Esophagus squamous epithelium (tissue), 5 donors: ENCODE measurements at places on chromosomes 11 and 22.

- no peak for DNase-seq
These were observed 33.9 kb upstream of the CXCR5 start for GRCh38 chr11:118849825-118850224.

DNA sequence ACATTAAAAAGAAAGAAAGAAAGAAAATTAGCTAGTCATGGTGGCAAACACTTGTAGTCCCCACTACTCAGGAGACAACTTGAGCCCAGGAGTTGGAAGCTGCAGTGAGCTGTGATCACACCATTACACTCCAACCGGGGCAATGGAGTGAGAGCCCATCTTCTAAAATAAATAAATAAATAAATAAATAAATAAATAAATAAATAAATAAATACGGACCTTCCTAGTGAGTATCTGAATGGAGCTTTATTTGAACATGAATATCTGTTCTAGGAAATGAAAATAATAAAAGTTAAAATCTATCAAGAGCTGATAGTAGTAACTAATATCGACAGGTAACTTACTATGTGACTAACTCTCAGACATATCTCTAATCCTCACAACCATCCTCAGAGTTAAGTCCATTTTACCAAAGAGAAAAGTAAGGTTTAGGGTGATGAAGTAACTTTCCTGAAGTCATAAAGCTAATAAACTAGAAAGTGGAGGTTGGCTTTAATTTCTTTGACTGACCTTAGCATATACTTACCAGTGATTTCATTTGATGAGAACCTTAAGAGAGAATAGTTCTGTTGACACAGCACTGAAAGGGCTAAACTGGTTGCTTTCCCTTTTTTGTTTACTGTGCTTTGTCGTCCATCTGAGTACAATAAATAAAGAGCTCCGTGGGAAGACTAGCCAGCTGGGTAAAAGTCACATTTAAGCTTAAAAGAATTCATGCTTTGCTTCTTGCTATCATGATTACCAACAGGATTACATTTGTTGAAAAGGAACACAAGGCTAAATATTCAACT is 22.4 kb downstream of the ENTHD1 start:
- DNase-seq = no peak

DNA sequence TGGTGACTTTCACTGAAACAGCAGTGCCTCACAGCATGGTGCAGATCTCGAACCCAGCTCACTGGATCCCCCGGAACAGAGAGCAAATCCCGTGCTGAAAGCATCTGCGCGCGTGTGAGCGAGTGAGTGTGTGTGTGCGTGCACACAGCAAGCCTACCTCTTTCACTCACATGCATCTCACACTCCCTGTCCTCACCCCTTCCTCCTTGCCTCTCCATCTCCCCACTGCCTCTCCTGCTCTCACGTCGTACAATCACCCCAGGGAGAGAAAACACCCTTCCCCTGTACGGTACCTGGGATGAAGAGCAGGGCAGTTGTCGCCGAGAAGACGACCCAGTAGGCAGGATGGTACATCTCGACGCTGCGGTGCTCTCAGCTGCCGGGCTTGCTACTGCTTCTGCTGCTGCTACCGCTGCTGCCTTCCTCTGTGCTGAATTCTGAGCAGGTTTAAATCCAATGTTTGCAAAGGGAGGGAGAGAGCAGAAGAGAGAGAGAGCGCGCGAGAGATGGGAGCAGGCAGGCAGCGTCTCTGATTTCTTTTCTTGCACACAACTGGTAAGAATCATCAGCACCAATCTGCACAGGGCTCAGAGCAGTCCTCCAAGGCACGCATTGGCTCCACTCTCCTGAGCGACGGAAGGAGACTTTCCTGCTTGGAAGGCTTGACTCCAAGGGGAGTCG is at the start of gene OPCML:
Gene OPCML (minus strand): TSS at position 531 of the 681 bp plus-strand sequence.
- no peak for DNase-seq

- no peak for DNase-seq
These were observed 50.2 kb downstream of the JAM3 start for GRCh38 chr11:134119094-134119493.

GRCh38 chr11:23112987-23113886 is 253.0 kb upstream of the CCDC179 start:
- no peak for DNase-seq

DNA sequence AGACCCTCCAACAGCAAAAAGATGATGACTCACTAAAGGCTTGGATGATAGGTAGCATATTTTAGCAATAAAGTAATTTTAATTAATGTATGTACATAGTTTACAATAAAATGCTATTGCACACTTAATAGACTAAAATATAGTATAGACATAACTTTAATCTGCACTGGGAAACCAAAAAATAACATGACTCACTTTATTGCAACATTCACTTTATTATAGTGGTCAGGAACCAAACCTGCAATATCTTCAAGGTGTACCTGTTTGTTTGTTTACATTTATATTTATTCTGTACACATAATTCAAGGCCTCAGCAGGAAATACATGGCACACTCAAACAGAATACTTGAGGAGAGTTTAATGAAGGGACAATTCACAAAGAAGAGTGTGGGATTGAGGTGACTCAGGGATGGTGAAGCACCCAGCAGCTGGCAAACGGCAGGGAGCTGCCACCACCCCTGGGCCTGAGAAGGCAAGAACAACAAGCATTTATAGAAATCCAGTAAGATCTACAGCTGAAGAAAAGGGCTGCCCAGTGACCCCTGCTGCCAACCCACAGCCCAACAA is 51.5 kb upstream of the POU2AF2 start:
- no peak for DNase-seq

GRCh38 chr11:42329929-42330565 is 870.6 kb upstream of the LRRC4C start:
- DNase-seq = no peak

DNA sequence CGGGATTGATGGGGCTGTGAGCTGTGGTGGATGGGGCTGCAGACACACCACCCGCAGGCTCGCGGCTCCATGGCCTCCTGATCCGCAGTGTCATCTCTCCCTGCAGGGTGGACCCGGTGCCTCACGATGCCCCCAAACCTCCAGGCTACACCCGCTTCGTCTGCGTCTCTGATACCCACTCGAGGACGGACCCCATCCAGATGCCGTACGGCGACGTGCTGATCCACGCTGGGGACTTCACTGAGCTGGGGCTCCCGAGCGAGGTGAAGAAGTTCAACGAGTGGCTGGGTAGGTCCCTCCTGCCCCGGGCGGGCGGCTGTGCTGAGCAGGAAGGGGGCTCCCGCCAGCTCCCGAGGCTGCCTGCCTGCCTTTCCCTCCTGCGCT is 23.1 kb downstream of the MPPED1 start:
- no peak for DNase-seq

DNA sequence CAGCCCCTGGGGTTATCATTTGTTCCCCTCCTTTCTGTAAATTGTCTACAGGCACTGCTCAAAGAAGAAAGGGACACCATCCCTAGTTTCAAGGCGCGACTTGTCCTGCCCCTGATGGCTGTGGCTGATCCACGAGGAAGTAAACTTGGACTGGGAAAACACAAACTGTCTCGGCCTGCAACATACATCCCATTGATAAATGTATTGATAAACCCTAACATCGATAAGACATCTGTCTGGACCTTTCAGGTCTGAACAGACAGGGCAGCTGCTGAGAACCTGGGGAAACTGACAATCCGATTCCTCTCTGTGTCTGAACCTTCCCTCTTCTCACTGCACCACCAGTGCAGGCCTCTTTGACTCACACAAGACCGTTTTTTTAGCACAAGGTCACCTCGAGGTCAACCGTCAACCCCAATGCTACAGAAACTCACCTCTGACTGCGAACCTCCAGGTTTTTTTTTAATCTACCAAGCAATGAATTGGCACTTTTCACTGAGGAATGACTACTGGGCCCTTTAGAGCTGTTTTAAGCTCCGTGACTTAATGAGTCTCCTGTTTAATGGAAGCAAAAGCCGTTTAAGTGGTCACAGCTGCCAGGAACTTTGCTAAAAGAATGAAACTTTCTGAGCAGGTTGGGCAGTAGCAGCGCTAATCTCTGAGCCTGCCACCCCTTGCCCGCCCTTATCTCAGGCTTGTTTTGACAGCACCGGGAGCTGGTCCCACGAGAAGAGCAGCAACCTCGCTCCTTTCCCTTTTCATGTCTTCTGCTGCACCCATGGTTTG is 203.8 kb upstream of the TMEM45B start:
- DNase-seq = no peak

GRCh38 chr11:93573184-93573583 is 30.0 kb upstream of the SMCO4 start:
- no peak for DNase-seq

GRCh38 chr22:27152033-27152432 is 494.6 kb downstream of the MIAT start:
- DNase-seq = no peak

- no peak for DNase-seq
These were observed 11.5 kb downstream of the BMAL1 start for GRCh38 chr11:13289081-13289480.
